ENCODE measurements at places on chromosomes 6 and 20. TPM values are rescaled to one million over a fixed set of nuclear protein-coding genes. Genes with fewer than 3 reads are reported as not detected.
A peak's percentile ranks its signal among the peaks of the same experiment; 100 is the strongest.

TSHZ2 gene
- total RNA-seq = 2.6 TPM

OLIG3 gene
- total RNA-seq = not detected

VSX1 gene
- total RNA-seq = not detected

AFDN gene
- 57.1 TPM for total RNA-seq

MCCD1 gene
- not detected for total RNA-seq

MRPL2 gene
- total RNA-seq = 13.9 TPM

PREX1 gene
- 3.1 TPM for total RNA-seq

CCDC170 gene
- total RNA-seq = 0.77 TPM

TMEM200A gene
- 44.2 TPM for total RNA-seq

SLC24A3 gene
- total RNA-seq = 1.8 TPM

OR12D3 gene
- total RNA-seq = not detected

MUC22 gene
- not detected for total RNA-seq

BPI gene
- total RNA-seq = not detected

PRR18 gene
- not detected for total RNA-seq

GRCh38 chr6:87105823-87106222 is 10.9 kb upstream of the CGA start:
- no peak overlapping the region for H3K27ac ChIP-seq
- no peak overlapping the region for H3K4me3 ChIP-seq
- H3K36me3 ChIP-seq = no peaks in the 10 kb centered on the region
- no peak for DNase-seq
- no peaks in the 10 kb centered on the region for H3K27me3 ChIP-seq
- H3K4me1 ChIP-seq = no peaks in the 10 kb centered on the region

DNA sequence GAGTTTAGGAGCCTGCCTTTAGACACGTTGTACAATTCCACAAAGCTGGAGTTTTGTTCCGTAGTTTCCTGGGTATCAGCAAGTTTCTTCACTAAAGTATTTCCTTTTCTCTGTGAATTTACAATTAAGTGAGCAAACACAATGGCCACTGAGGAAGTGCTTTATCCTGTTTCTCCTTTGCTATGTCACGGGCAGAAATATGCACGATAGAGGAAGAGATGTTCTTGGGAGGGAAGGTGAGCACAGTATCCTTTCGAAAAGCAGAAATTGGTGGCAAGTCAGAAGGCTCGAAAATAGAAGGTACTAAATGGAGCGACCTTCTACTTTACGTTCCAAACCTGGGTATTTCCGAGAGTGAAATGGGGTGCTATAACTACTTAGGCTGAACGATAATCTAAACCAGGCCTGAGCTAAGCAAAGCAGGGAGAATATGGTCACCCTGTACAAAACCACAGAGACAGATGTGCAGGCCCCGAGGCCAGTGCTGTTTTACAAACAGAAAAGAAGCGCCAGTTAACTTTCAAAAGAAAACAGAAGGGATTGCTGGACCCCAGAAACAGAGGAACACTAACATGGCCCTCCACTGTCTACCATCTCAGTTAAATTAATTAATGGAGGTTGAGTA is 259.6 kb downstream of the TBC1D7 start:
- H3K27me3 ChIP-seq = no peaks in the 10 kb centered on the region
- no peak for DNase-seq
- no peak overlapping the region for H3K27ac ChIP-seq
- H3K4me1 ChIP-seq = no peaks in the 10 kb centered on the region
- H3K4me3 ChIP-seq = no peak overlapping the region

- no peaks in the 10 kb centered on the region for H3K36me3 ChIP-seq
- H3K4me3 ChIP-seq = no peak overlapping the region
- no peak for DNase-seq
- H3K4me1 ChIP-seq = no peaks in the 10 kb centered on the region
- H3K27ac ChIP-seq = no peak overlapping the region
- no peaks in the 10 kb centered on the region for H3K27me3 ChIP-seq
These were observed 22.0 kb downstream of the ADA start for GRCh38 chr20:44629542-44629941.

GRCh38 chr20:52829111-52829510 is 143.0 kb upstream of the TSHZ2 start:
- no peaks in the 10 kb centered on the region for H3K36me3 ChIP-seq
- H3K4me3 ChIP-seq = no peak overlapping the region
- no peaks in the 10 kb centered on the region for H3K27me3 ChIP-seq

DNA sequence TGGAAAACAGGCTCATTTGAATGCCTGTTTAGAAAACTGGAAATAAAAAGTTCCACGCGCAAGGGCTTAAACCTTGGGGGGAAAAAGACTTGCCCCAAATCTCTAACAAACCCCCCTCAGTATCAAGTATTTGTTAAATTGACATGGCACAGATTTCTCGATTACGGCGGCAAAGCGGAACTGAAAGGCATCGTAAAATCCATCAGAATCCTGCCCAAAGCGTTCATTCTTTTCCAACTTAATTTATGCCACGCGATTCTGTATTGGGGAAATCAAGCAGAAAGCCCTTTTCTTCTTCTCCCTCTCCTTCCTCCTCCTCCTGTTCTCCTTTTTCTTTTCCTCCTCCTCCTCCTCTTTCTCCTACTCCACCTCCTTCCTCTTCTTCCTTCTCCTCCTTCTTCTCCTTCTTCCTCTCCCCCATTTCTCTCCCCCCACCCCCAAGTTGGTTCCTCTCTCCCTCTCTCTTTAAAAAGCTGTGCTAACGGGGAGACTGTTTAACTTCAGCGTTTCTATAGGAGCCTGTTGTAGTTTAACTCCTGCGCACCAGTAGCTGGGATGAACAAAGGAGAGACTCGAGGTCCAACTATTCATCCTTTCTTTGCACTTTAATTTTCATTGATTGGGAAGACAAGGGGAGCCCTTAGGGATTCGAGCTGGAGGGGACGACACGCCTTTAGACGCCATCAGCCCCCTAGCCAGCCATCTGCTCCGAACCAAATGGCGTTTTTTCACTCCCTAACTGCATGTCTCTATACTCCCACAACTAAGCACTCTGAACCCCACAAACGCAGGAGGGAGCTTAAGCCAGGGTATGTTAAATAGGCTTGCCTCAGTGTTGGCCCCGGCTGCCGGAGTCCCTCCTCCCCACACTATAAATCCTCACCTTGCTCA is 2.7 kb upstream of the DLL1 start:
- DNase-seq = no peak
- H3K4me3 ChIP-seq = peak overlapping the region; percentile 14
- no peaks in the 10 kb centered on the region for H3K36me3 ChIP-seq
- peaks cover 2% of the 10 kb centered on the region for H3K4me1 ChIP-seq
- peaks cover 68% of the 10 kb centered on the region for H3K27me3 ChIP-seq

GRCh38 chr20:1975291-1975690 is 18.6 kb downstream of the PDYN start:
- H3K36me3 ChIP-seq = no peaks in the 10 kb centered on the region
- DNase-seq = no peak
- H3K4me1 ChIP-seq = no peaks in the 10 kb centered on the region

GRCh38 chr20:51196991-51197651 is 174.2 kb upstream of the KCNG1 start:
- peak; percentile 73 for DNase-seq
- no peaks in the 10 kb centered on the region for H3K36me3 ChIP-seq

- no peak overlapping the region for H3K27ac ChIP-seq
- no peak for DNase-seq
- no peaks in the 10 kb centered on the region for H3K27me3 ChIP-seq
- no peaks in the 10 kb centered on the region for H3K36me3 ChIP-seq
These were observed 87.8 kb upstream of the HS3ST5 start for GRCh38 chr6:114430534-114431124.

GRCh38 chr6:53795340-53795701 is 516 bp downstream of the LRRC1 start:
- H3K27ac ChIP-seq = peak overlapping the region; percentile 16
- DNase-seq = no peak
- H3K4me3 ChIP-seq = peak overlapping the region; percentile 97
- peaks cover 2% of the 10 kb centered on the region for H3K4me1 ChIP-seq
- no peaks in the 10 kb centered on the region for H3K27me3 ChIP-seq
- no peaks in the 10 kb centered on the region for H3K36me3 ChIP-seq

- H3K4me3 ChIP-seq = no peak overlapping the region
- no peak overlapping the region for H3K27ac ChIP-seq
- peaks cover 17% of the 10 kb centered on the region for H3K36me3 ChIP-seq
- H3K27me3 ChIP-seq = no peaks in the 10 kb centered on the region
- H3K4me1 ChIP-seq = peaks cover 20% of the 10 kb centered on the region
These were observed 6.2 kb downstream of the GDF5 start for GRCh38 chr20:35431621-35432429.

DNA sequence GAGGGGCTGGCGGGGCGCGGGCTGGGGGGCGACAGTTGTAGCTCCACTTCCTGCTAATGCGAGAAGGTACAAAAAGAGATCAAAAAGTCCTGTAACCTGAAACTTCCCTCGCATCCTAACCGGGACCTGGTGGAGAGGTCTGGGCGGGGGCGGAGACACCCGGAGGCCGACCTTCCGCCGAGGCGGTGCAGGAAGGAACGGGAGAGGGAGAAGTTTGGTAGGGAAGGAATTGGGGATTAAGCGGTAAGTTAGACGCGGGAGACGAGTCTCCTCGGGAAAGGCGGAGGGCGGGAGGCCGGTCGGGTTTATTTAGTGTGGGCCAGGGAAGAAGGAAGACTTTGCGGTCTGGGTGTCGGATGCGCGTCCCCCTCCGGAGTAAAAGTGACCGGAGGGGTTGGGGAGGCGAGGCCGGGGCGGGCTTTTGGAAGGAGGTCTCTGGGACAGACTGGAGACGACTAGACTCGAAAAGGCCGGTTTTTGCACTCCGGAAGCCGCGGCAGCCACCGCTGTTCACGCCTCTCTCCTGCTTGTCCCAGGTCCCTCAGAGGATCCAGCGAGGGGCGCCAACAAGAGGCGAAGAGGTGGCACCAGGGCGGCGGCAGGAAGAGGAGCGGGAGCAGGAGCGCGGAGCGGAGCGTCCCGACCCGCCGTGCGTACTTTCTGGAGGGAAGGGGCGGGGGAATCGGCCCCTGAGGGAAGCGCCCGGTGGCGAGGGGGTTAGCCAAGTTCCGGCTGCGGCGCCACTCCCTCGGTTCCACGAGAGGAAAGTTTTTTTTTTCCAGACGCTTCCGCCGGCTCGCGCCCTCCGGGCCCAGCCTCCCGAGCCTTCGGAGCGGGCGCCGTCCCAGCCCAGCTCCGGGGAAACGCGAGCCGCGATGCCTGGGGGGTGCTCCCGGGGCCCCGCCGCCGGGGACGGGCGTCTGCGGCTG is 734 bp downstream of the TPBG start:
- H3K4me3 ChIP-seq = peak overlapping the region; percentile 83
- peaks cover 6% of the 10 kb centered on the region for H3K4me1 ChIP-seq
- peak overlapping the region; percentile 94 for H3K27ac ChIP-seq
- no peaks in the 10 kb centered on the region for H3K27me3 ChIP-seq
- H3K36me3 ChIP-seq = peaks cover 9% of the 10 kb centered on the region
- peak; percentile 71 for DNase-seq

DNA sequence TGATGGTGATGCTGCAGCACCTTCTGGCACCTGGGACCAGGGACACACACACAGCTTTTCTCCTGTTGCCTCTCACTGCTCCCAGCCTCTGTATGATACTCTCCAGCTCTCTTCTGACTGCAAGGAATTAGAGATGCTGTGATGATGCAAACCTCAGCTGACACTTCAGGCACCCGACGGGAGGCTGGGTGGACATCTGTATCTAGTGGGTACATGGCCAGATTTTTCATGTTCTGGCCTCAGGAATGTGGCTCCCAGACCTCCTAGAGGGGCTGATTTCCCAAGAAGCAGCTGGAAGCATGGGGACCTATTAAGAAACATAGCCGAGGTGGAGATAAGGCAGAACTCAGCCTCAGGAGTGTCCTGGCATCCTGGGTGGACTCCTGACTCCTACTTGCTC is 6.8 kb upstream of the EPB41L1 start:
- no peaks in the 10 kb centered on the region for H3K27me3 ChIP-seq
- peak; percentile 47 for DNase-seq
- no peak overlapping the region for H3K4me3 ChIP-seq
- peaks cover 6% of the 10 kb centered on the region for H3K4me1 ChIP-seq

DNA sequence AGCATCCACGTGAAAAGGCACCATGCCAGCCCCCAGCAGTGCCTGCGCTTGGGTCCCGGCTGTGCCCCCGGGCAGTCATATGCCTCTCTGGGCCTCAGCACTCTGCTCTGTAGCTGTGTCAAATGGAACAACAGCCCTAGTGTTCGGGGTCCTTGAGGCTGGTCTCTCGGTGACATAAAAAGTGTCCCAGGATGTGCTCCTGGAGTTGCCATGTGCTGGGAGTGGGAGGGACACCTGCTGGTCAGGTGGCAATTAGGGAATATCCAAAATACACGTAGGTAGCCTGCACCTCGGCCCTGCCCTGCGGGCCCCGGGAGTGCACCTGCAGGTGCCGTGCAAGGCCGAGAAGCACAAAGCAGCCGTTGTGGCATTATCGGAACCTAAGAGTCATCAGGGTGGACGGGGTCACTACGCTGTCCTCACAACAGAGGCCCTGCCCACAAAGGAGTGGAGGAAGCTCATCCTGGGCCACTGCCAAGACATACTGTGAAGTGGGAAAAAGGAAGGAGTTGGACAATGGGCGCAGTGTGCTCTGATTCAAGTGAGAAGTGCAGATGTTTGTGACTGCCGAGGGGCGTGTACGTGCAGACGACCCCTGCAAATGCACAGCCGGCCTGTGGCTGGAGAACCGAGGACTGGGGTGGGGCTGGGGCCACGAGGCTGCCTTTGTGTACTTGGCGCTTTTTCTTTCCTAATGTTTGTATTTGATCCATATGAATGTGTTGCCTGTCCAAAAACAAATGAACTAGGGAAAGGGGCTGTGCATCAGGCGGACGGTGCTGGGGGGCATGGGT is 24.6 kb downstream of the SLCO4A1 start:
- H3K27me3 ChIP-seq = no peaks in the 10 kb centered on the region
- H3K36me3 ChIP-seq = no peaks in the 10 kb centered on the region
- no peak overlapping the region for H3K27ac ChIP-seq
- H3K4me3 ChIP-seq = no peak overlapping the region
- H3K4me1 ChIP-seq = peaks cover 3% of the 10 kb centered on the region
- no peak for DNase-seq

DNA sequence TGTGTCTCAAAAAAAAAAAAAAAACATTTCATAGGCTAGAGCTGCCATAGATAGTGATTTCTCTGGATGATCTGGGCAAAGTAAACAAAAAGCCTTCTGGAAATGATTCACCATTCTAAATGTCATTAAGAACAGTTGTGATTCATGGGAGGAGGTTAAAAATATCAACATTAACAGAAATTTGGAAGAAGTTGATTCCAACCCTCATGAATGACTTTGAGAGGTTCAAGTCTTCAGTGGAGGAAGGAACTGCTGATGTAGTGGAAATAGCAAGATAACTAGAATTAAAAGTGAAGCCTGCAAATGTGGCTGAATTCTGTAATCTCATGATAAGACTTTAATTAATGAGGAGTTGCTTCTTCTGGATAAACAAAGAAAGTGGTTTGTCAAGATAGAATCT is 26.8 kb upstream of the MMP24 start:
- no peak overlapping the region for H3K27ac ChIP-seq
- no peak overlapping the region for H3K4me3 ChIP-seq
- H3K27me3 ChIP-seq = no peaks in the 10 kb centered on the region
- no peaks in the 10 kb centered on the region for H3K4me1 ChIP-seq

GRCh38 chr20:34983995-34984735 is 28.5 kb downstream of the MYH7B start:
- H3K27me3 ChIP-seq = no peaks in the 10 kb centered on the region
- no peak for DNase-seq
- H3K27ac ChIP-seq = no peak overlapping the region
- no peaks in the 10 kb centered on the region for H3K4me1 ChIP-seq
- H3K36me3 ChIP-seq = no peaks in the 10 kb centered on the region

- H3K27ac ChIP-seq = no peak overlapping the region
- peaks cover 5% of the 10 kb centered on the region for H3K4me1 ChIP-seq
- no peaks in the 10 kb centered on the region for H3K27me3 ChIP-seq
- H3K4me3 ChIP-seq = no peak overlapping the region
- peak; percentile 38 for DNase-seq
These were observed 93.7 kb downstream of the ZFAND3 start for GRCh38 chr6:37913210-37913609.
